ENCODE measurements at places on chromosomes 6 and 20.

DNA sequence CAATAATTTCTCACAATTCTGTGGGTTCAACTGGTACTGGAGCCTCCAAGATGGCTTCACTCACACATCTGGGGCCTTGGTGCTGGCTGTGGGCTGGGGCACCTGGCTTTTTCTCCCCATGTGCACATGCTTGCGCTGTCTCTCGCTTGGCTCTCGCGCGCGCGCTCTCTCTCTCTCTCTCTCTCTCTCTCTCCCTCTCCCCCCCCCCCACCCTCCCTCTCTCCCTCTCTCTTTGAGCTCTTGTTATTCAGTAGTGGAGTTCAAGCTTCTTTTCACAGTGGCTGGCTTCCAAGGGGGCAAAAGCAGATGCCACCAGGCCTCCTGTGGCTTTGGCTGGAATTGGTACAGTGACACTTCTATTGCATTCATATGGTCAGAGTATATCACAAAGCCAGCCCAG lies 10.8 kb upstream of the TBCC start:
- peak; percentile 22 for DNase-seq

GRCh38 chr6:29502597-29502996 lies 14.8 kb upstream of the MAS1L start:
- no peak for DNase-seq

DNA sequence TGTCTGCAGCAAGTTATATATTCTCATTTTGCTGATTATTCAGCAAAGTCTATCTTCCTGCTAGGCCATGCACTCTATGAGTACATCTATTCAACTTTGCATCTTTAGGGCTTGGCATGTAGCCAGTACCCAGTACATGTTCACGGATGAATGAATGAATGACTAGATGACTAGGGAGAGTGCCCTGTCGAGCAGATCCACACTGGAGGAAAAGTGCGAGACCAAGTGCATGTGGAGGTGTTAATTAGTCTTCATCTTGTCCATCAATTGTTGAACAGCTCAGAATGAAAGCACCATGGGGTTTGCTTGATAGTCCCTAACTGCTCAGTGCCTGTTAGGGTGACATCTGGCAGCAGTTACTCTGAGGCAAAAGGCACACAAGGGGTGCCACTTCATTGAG lies 30.4 kb downstream of the TM9SF4 start:
- no peak for DNase-seq

GRCh38 chr6:27726619-27727023 lies 185.6 kb downstream of the OR2B2 start:
- peak; percentile 87 for DNase-seq

DNA sequence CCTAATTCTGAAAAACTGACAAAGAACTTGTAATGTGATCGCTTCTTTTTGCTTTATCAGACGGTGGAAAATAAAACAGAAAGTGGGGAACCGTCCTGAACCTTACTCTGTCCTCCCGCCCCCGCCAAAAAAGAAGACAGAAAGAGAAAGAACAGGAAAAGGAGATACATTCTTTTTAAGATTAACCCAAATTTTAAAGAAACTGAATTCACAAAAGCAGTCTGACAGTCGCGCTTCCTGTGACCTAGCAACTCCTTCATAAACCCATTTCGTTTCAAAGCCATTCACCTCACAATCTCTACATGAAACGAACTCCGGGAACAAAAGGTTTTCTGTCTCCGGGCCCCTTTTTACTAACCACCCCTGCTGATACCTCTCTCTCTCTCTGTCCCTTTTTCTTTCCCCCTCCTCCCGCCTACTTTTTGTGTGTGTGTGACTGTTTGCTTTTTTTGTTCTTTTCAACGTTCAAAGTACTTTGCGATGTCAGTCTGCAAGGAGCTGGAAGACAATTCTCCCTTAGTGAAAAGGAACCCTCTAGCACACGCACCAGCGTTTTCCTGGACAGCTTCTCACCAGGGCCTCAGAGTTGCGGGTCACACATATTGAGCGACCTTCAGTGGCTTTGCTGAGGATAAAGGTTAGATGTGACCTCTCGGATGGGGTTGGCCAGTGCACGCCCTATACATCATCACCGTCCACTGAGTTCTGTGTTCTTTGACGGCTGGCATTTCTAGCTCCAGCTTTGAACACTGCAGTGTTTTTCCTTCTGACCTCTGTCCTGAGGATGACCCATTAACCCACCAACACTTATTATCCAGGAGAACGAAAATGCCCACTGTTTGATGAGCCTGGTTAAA lies 530 bp upstream of the NEDD9 start:
- peak; percentile 74 for DNase-seq

- DNase-seq = no peak
Measured at GRCh38 chr6:122747573-122747972, 31.9 kb upstream of the FABP7 start.

DNA sequence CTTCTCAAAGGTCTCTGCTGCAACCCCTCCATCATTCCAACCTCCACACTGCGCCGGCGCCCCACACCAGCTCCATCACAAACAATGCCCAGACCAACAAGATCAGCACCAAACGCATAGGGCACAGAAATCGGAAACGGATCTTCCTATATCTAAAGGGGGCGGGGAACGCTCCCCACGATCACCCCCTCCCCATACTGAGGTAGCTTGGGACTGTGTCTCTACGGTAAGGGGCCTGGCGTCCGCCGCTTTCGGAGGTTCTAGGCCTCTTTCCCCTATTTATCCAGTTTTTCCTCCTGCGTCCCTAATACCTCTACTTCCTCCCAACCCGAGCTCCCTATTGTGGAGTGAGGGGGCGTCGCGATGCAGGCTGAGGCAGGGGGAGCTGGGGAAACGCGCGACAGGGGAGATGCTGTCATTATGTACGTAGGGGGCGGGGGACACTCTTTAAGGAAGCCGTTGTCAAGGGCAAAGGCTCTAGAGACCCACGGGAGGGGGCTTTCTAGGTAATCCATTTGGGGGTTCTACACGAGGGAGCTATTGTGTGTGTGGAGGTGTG lies 909 bp downstream of the DNAAF9 start:
- peak; percentile 9 for DNase-seq

- no peak for DNase-seq
Measured at GRCh38 chr6:149855040-149855654, 9.0 kb downstream of the LRP11 start.

DNA sequence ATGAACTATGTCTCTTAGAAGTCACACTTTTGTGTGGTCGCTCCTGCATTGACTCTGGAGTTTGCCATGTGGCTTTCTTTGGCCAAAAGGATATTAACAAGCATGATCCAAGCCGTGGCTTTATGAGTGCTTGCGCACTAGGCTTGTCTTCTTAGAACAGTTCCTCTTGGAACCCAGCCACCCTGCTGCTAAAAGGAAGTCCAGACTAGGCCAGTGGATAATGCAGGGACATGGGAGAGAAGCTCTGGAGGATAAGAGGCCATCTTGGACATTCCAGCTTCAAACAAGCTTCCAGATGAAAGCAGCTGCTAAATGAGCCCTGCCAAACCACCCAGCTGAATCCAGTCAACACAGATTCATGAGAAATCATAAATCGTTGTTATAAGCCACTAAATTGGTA lies 346.4 kb downstream of the CDC5L start:
- DNase-seq = no peak

GRCh38 chr6:42784717-42785498 lies 3.1 kb downstream of the BICRAL start:
- DNase-seq = peak; percentile 29

GRCh38 chr20:37384683-37385174 lies 38.8 kb downstream of the SRC start:
- DNase-seq = peak; percentile 18

DNA sequence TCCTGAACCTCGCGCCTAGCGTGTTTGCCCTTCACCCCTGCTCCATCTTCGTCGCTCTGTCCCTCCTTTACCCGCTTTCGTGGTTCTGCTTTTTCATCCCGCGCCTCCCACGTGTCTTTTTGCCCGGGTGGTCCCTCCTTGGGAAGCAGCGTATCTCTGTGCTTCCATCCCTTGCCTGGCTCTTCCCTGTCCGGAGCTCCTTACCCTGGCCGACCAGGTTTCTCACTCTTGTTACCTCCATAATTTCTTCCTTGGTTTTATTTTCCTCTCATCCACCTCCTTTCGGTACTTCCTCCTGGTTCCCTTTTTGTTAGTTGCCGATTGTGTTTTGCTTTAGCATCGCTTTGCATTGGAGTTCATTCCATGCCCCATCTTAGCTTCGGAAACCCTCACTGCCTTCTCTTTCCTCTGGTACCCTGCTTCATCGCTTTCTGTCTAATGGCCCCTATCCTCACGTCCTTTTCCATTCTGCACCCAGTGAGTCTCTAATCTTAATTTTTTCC lies 735 bp downstream of the FAM135A start:
- peak; percentile 65 for DNase-seq

GRCh38 chr6:163835439-163836171 lies 421.1 kb downstream of the QKI start:
- DNase-seq = no peak

Measured in NCI-H69 (cell line).